SJSA1 (cell line): ENCODE measurements at places on chromosomes 1 and 21. TPM values are rescaled to one million over a fixed set of nuclear protein-coding genes. Genes with fewer than 3 reads are reported as not detected.

GRCh38 chr1:164380893-164381292 lies 178.1 kb upstream of the PBX1 start:
- DNase-seq = no peak

- no peak for DNase-seq
These were observed 186.0 kb downstream of the LEPR start for GRCh38 chr1:65606426-65606825.

- no peak for DNase-seq
These were observed 2.2 kb downstream of the IKBKE start for GRCh38 chr1:206472454-206472853.

DNA sequence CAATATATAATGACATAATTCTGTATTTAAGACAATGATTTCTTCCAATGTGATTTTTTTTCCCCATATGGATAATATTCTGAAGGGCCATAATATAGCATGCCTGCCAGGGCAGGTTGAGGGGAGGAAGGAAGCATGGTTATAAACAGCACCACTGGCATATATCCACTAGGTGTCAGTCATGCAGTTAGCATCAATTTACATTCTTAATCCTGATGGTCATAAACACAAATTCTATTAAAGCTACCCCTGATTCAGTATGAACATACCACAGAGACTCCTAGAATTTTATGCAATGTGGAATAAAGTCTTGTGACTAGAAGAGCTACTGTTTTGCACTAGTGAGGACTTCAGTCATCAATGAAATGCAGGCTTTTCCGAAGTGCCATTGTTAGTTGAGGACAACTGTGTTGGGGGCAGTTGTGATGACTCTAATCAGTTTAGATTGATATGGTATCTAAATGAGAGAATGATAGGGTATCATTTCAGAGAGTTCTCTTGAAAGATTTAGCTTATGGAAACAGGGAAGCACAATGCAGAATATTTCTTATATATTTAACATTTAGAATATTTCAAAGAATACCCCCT lies 342.7 kb upstream of the NR5A2 start:
- peak; percentile 59 for DNase-seq

- DNase-seq = no peak
These were observed 291.8 kb downstream of the OLFM3 start for GRCh38 chr1:101704895-101705294.

- DNase-seq = peak; percentile 87
These were observed 399.4 kb downstream of the SMYD3 start for GRCh38 chr1:246107516-246108277.

GRCh38 chr21:45219517-45219916 lies 68.2 kb downstream of the POFUT2 start:
- no peak for DNase-seq

DNA sequence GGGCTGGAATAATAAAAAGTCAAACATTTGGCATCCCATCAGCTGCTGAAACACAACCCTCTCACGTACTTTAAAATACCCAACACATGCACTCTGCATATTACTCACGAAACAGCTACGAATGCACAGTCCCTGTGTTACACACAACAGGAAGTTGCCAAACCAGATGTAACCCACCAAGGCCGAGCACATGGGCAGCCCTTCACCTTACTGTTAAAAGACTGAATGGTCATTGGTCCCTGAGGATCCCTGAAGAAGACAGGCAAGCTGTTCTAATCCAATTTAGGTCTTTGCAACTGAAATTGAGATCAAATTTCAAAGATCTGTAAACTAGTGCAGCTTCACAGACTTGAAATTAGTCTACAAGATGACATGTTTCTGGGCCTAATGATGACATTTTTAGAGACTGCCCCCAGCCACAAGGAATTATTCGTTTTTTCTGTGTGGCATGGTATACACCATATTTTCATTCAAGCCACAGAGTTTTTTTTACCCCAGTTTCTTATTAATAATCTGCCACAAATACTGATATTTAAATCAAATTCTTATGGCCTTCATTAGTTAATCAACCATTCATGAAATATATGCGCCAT lies 25.6 kb upstream of the IER5 start:
- no peak for DNase-seq

DNA sequence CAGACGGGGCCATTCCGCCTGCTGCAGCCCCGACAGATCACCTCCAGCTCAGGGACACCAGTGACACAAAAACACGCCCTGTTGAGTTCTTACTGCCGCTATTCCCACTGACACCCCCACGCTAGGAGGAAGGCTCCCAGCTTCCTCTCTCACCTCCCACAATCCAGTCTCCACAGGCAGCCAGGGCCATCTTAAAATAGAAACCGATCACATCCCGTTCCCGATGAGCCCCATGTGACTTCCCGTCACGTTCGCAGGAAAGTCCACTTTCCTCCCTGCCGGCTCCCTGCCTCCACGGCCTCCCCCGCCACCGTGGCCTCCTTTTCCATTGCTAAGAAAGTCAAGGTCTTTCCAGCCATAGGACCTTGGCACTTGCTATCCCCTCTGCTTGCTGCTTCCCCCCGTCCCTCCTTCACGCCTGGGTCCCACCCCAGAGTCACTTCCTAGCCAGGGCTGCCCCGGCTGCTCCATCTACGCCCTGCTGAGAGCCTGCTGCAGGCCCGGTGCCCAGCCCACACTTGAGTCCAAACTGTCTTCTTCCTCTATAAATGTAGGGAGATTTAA lies 24.0 kb upstream of the DDOST start:
- no peak for DNase-seq

GRCh38 chr21:17532292-17532691 lies 19.4 kb downstream of the CXADR start:
- DNase-seq = no peak

- DNase-seq = peak; percentile 60
These were observed 52.3 kb downstream of the BCAR3 start for GRCh38 chr1:93629101-93630059.

Gene ST3GAL3
- 18.7 and 25.0 TPM in 2 replicates for total RNA-seq

Gene AK5
- total RNA-seq = 0.60 and 1.4 TPM in 2 replicates

Gene PROK1
- not detected in 2 replicates for total RNA-seq
